ENCODE measurements at places on chromosomes 2 and 18.

- DNase-seq, result no peak
Measured at GRCh38 chr18:25985707-25986394, 104.6 kb downstream of the SS18 start.

DNA sequence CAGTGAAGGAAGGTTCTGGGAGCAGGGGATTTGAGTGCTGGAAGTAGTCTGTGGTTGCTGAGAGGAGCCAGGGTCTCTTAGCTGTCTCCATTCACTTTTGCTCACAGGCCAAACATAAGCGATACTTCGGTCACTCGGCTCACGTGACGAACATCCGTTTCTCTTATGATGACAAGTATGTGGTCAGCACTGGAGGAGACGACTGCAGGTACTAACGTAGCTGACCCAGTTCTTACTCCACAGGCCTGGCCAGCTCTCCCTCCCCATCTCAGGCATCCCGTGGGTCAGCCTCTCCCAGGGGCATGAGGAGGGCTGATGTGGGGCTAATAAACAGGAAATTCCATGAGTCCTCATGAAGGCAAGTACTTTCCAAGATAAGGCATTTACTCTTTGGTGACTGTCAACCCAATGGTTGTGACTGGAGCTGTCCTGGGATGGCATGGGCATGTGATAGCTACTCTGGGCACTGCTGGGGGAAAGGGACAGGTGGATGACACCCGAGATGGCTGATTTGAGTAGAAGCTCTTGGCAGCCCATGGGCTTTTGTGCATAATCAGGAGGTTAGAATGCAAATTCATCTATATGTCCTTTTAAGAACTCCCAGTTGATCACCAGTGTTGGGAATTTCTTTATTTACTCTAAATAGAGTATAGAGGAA, 81.6 kb downstream of the RTN4 start:
- no peak for DNase-seq

DNA sequence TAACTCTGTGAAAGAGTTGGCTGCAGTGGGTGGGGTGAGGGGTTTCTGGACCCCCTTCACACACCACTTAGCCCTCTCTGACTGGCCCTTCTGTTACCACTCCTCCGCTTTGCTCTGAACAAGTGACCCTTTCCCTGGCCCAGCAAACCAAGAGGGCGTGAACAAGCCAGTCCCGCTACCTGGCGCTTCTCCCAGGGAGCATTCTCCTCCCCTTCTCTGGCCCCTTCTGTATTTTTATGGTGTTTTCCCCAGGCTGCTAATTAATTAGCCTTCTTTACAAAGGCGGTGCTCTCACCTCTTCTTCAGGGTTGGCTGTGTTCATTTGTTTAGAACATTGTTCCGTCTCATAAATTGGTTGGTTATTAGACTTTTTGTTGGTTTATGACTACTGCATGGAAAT, 180.1 kb downstream of the MGAT5 start:
- no peak for DNase-seq

- no peak for DNase-seq
Measured at GRCh38 chr2:40030456-40030975, 251.5 kb upstream of the THUMPD2 start.

GRCh38 chr2:112805542-112805941, 21.2 kb upstream of the IL1A start:
- no peak for DNase-seq

GRCh38 chr18:22813648-22814328, 119.3 kb upstream of the RBBP8 start:
- no peak for DNase-seq

DNA sequence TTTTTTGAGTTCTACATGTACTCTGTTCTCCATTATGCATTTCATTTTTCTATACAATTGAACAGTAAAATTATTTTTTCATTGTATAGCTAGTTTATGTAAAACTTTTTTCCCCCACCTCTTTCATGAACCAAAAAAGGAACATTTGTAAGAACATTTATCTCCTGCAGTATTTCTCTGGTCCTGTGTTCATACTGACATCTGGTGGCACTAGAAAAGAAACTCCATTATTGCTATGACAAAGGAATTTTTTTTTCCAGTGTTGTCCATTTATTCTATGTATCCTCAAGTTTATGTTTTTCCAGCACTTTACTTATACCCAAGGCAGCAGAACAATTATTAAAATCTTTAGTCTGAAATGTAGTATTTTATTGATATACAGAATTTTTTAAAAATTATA, 27.4 kb upstream of the CHAC2 start:
- DNase-seq, result no peak

- no peak for DNase-seq
Measured at GRCh38 chr2:166334805-166335204, 40.9 kb downstream of the SCN9A start.
